GM18507 (cell line): ENCODE measurements at places on chromosomes 3 and 15.

DNA sequence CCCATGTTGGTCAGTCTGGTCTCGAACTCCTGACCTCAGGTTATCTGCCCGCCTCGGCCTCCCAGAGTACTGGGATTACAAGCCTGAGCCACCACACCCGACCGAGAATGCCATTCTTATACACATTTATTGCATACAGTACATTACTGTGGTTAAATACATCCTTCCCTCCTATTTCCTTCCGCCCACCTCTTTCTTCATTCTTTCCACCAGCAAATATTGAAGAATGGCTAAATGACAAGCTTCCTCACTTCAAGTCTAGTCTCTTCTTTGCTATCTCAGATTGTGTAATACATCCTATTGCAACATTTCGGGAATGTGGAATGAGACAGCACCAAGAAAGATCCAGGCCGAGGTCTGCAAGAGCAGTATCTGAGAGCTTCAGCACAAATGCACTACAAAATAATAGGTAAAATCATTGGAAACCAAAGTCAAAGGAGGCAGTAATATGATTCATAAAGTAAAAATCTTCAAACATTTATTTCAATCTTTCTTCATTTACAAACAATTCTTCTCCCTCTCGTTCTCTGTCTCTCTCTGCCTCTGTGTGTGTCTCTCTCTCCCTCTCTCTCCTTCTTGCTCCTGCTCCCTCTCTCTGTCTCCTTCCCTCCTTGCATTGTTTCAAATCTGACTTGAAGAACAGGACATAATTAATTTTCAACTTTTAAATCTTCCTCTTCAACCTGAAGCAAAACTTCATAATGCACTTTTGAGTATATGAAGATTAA lies 94.7 kb upstream of the TGFBR2 start:
- no peak for DNase-seq

GRCh38 chr3:17115186-17115585 lies 230.4 kb downstream of the PLCL2 start:
- no peak for DNase-seq

DNA sequence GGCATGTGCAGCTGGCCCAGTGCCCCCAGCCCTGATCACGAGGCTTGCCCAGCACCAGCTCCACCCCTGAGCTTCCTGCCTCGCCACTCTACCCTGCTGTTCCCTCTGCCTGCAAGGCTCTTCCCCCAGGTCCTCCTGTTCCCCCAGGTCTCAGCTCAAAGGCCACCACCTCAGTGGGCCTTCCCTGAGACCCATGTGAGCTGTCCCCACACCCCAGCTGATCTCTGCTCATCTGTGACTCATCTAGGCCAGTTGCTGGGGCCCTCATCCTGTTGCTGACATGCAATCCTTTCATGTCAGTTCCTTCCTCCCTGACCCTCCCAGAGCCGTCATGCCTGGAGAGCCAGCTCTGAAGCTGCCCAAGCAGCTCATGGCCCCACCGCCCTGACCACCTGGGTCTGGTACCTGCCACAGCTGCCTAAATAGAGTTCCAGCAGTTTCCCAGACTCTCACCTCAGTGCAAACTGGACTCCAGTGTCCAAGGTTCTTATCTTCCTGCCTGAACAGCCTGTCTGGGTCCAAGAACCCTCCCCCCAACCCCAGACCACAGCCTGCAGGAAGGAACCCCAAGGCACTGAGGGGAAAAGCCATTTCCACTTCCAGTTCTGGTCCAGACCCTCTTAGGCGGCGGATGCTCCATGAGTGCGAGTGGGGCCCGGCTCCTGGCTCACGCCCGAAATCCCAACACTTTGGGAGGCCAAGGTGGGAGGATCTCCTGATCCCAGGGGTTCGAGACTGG lies 116.6 kb upstream of the IQSEC1 start:
- DNase-seq: no peak

GRCh38 chr3:3907023-3907422 lies 107.8 kb downstream of the LRRN1 start:
- no peak for DNase-seq

DNA sequence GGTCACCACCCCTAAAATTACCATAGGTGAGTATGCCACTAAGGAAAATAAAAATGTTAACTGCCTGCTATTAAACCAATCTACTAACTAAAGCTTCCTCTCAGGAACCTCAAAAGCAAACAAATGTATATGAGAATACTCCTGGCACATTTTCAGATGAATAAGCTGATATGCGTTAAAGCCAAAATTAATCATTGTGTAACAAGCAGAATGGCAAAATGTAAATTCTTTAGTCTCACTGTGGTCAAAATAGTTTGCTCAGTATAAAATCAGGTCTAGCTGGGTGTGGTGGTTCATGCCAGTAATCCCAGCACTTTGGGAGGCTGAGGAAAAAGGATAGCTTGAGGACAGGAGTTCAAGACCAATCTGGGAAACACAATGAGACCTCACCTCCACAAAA lies 53.6 kb downstream of the SUMF1 start:
- DNase-seq: no peak

- DNase-seq: no peak
Observed at GRCh38 chr3:165521131-165521871, 315.9 kb downstream of the BCHE start.
